SK-N-DZ (cell line): ENCODE measurements at places on chromosomes 5 and 9.

DNA sequence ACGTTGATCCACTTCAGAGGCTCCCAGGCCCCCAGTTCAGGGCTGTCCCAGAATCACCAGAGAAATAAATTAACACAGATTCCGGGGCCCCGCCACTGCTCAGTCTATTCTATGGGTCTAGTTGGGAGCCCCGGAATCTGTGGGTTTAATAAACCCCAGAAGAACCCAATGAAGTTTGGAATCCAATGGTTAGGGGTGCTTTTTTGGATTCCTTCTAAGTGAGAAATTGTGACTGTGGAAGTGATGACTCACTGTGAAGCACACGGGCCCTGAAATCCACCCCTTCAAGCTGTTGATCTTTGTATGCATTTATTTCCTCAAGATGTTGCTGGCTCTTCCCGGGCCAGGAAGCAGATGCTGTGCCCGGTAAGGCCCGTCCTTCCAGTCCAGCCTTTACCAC is 57.3 kb upstream of the SLC28A3 start:
- DNase-seq = no peak

GRCh38 chr9:37100327-37100726 is 20.0 kb upstream of the ZCCHC7 start:
- DNase-seq = no peak

DNA sequence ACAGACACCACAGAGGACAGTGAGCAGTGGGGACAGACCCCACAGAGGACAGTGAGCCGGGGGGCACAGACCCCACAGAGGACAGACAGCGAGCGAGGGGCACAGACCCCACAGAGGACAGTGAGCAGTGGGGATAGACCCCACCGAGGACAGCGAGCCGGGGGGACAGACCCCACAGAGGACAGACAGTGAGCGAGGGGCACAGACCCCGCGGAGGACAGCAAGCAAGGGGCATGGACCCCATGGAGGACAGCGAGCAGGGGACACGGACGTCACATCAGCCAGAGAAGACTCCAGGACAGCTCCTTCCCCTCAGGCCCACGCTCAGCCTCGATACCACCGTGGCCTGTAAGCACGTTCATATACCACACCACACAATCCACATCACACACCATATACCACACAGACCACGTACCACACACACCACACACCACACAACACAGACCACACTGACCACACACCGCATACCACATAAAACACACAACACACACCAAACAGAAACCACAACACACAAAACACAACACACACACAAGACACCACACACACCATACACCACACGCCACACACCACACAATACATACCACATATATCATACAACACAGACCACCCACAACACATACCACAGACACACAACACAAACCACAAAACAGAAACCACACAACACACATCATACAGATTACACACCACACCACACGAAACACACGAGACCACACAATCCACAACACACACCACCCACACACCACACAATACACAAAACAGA is 5.2 kb upstream of the ZDHHC11 start:
- peak; percentile 53 for DNase-seq

GRCh38 chr5:147384346-147385193 is 125.3 kb downstream of the DPYSL3 start:
- peak; percentile 57 for DNase-seq

GRCh38 chr5:116444373-116445295 is 130.0 kb downstream of the SEMA6A start:
- DNase-seq = no peak

DNA sequence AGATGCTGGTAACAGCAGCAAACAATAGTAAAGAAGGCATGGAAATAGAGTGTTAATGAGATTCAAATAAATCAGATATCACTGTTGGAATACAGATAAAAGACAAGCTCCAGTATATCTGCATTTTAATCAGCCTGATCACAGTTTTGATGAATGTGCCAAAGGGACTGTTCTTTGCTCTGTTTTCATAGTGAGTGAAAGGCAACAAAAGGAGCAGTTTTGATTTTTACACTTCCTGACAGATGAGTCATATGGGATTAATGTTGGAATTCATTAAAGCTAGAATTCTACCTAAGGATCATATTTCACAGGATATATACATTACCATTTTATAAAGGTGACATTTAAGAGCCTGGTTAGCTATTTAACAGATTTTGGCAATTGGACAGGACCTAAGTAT is 743.3 kb upstream of the PTPRD start:
- no peak for DNase-seq

DNA sequence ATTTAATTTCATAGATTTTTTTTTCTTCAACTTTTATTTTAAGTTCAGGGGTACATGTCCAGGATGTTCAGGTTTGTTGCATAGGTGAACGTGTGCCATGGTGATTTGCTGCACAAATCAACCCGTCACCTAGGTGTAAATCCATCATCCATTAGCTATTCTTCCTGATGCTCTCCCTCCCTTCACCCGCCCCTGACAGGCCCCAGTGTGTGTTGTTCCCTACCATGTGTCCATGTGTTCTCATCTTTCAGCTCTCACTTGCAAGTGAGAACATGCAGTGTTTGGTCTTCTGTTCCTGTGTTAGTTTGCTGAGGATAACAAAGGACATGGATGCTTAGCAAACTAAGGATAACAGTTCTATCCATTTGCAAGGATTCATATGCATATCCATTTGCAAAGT is 209.1 kb upstream of the ADCY2 start:
- DNase-seq = no peak

DNA sequence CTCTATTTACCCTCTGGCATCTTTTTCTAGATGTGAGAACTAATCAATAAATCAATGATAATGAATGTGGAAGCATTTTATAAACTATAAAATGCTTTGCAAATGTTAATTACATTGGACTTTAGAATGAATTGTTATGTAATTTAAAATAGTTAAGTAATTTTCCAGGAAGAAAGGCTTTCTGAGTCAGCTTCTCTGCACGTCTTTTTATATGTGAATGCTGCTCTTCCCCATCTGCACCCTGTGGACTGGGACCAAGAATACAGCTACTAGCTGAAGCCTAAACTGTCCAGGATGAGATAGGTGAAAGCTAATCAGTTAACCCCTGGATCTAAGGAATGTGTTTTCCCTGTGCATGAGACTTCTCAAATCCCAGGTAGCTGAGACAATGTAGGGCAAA is 292.9 kb downstream of the NR3C1 start:
- no peak for DNase-seq

DNA sequence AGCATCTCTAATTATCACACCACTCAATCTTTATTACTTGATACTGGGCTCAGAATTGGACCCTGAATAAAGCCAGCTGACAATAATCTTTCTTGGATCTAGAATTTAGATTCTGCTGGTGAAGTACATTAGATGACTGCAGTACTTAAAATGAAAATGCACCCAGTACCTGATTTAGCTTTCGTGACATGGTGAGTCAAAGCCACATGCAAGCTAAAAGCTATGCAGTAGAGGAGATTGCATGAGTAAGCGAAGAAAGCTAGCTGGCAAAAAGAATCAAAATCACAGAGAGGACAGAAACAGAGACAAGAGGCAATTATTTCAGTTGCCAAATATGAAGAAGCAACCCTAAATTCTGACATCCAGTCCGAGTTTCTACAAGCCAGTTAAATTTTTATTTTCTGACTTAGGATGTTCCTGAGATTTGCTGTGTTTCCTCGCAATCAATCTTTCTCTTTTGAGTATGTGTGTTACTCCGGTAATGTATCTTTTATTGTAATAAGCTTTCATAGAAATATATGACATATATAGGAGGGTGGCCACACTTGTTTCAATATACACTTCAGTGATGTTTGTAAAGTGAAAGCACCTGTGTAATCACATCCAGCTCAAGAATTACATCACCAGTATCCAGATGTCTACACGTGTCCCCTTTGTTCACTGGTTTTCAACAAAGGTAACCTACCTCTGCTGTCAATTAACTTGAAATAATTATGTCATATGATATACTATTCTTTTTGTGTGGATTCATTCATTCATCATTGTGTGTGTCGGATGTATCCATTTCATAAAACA is 101.7 kb downstream of the CDH18 start:
- DNase-seq = no peak
